ENCODE measurements at places on chromosomes 2 and 18.
A peak's percentile ranks its signal among the peaks of the same experiment; 100 is the strongest.

DNA sequence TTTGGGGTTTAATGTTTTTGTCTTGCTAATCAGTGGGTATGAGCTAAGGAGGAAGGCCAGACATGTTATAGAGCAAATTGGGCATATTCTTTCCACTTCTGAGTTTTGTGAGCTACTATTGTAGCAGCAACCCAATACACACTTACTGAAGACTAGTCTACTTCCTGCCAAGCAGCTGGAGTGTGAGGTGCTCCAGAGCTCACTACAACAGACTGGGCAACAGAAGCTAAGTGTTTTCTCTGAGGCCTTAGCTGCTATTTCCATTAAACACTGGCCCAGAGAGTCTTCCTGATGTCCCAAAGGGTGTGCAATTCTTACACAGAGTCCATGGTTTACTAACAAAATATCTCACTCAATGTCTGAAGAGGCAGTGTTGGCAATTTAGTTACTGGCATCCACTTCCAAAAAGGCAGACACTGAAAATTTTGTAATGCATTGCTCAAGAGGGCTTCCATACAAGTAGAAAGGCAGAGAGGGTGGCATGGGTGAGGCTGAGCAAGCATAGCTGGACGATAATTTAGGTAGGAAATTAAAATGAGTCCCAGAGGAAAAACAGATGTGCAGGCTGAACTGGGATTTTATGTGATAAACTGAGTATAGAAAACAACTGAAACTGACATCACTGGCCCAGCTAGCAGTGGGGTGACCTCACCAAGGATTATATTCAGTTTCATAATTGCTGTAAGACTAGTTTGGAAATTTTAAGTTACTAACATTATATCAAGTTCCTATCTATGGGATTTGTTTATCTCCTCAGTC is 68.6 kb downstream of the ZC3H6 start:
- DNase-seq, result no peak

DNA sequence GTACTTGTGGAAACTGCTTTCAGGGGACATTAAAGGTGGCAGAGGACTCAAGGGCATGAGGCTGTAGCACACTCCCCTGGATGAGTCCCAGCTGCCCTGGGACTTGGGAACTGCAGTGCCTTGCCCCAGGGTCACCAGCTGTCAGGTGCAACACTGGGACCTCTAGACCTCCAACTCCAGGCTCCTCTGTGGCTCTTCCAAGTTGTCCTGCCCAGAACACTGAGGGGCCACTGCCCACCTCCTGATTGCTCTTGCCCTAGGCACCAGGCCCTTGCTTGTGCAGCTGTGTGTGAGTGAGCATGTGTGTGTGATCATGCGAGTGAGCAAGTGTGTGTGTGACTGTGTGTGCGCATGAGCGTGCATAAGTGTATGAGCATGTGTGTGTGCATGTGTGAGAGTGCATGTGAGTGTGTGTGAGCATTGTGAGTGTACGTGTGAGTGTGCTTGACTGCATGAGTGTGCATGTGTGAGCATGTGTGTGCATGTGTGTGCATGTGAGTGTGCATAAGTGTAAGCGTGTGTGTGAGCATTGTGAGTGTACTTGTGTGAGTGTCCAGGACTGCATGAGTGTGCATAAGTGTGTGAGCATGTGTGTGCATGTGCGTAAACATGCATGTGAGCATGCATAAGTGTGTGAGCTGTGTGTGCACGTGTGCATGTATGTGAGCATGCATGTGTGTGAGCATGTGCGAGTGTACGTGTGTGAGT is 301.5 kb downstream of the NDUFA10 start:
- no peak for DNase-seq

DNA sequence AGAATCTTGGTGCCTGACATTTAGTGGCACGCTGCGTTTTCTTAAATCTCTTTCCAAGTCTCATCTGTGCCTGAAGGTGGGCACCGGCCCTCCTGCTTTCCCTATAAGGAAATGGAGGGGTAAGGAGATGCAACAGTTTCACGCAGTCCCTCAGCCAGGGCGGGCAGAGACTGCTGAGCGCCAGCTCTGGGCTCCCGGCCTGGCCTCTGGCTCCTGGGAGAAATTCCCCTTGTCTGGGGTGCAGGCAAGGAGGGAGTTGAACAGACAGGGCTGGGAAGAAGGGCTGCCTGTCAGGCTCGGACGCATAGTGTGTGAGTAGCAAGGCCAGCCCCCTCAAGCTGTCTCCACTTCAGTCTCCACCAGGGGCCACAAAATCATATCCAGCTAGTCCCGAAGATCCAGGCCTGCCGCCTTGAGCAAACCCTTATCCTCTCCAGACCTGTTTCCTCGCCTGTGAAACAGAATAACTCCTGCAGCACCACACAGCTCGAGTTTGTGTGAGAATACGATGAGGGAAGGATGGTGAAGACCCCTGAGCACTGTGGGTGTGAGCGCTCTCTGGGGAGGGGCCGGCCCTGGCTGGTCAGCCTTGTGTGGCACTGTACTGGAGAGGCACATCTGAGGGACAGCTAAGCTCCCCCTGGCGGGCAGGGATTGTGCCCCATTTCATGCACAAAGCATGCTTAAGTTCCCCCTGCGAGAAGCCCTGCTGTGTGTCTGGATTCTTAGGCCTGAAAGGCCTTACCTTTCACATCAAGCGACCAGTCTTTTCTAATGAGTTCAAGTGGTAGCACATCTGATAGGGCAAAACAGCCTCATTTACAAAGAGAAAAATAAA is 33.8 kb downstream of the SDC1 start:
- peak; percentile 64 for DNase-seq

DNA sequence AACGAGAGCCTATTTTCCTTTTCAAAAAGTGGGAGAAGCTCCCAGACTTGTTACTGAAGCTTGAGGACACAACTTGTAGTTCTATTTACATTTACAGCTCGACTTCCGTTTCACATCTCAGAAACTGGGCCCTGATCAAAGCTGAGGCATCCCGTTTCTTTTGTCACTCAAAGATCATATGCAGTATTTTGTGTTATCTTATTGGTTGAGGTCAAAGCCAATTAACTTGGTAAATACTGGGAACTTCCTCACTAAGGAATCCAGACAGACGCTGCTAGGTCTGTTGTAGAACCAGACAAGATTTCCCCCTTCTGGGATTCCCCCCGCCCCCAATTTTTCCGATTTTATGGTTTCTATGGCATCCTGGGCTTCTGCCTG is 50.3 kb downstream of the TSN start:
- no peak for DNase-seq
